Transverse colon (tissue), 4 donors: ENCODE measurements at places on chromosomes 12 and 14. TPM values are rescaled to one million over a fixed set of nuclear protein-coding genes. Genes with fewer than 3 reads are reported as not detected.

Gene PTPN21
- total RNA-seq = 29.5 TPM

Gene CLEC2B
- 11.7 TPM for total RNA-seq

- no peaks in the 10 kb centered on the region for H3K36me3 ChIP-seq
- no peak overlapping the region for H3K27ac ChIP-seq
- no peak for DNase-seq
- no peak overlapping the region for H3K4me3 ChIP-seq
Observed at GRCh38 chr12:12035229-12035628, 35.5 kb upstream of the BCL2L14 start.

GRCh38 chr12:109346920-109347319 is 780 bp upstream of the MYO1H start:
- DNase-seq = no peak
- no peak overlapping the region for H3K4me3 ChIP-seq
- no peak overlapping the region for H3K27ac ChIP-seq

GRCh38 chr12:110281549-110282299 is 677 bp downstream of the ATP2A2 start:
- peak; percentile 59 for DNase-seq
- peaks cover 52% of the 10 kb centered on the region for H3K4me1 ChIP-seq
- H3K4me3 ChIP-seq = peak overlapping the region; percentile 99
- H3K27me3 ChIP-seq = no peaks in the 10 kb centered on the region

GRCh38 chr12:9943240-9943639 is 11.1 kb upstream of the CLEC2A start:
- DNase-seq = no peak
- H3K27me3 ChIP-seq = no peaks in the 10 kb centered on the region
- no peaks in the 10 kb centered on the region for H3K36me3 ChIP-seq
- H3K4me1 ChIP-seq = no peaks in the 10 kb centered on the region
- no peak overlapping the region for H3K4me3 ChIP-seq

- no peak for DNase-seq
- no peaks in the 10 kb centered on the region for H3K4me1 ChIP-seq
- H3K27ac ChIP-seq = no peak overlapping the region
Observed at GRCh38 chr12:2445968-2446367, 348.8 kb upstream of the FKBP4 start.

DNA sequence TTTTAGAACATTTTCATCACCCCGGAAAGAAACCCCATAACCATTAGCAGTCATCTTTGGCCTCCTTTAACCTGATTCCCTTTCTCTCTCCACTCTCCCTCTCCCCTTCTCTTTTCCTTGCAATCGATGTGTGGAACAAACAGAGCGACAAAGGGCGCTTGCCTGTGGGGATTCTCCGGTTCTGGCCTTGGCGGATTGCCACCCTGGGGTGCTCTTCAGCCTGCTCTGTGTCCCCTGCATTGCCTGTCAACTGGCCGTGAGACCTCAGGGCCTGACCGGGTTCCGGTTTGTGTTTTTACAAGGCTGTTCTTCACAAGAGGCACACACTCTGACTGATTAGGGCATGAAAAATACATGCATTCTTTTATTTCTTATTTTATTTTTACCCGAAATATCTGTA is 27.8 kb downstream of the LRTM2 start:
- H3K27ac ChIP-seq = no peak overlapping the region
- no peaks in the 10 kb centered on the region for H3K4me1 ChIP-seq
- DNase-seq = peak; percentile 1
- H3K4me3 ChIP-seq = no peak overlapping the region
- H3K36me3 ChIP-seq = no peaks in the 10 kb centered on the region

DNA sequence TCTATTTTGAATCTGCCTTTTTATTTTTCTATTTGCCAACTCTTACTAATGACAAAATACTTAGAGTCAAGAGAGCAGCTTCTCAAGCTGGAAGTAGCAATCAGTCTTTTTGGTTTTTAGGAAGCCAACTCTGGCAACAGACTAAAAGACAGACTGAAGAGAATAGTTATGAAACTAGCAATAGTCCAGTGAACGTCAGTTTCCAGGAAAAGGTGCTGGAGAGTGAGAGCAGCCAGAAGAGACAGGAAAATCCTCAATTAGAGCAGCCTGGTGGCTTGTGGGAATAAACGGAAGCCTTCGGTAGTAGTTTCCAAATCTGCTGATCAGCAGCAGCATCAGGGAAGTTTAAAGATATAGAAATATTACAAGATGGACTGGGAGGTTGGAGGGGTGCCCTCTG is 27.1 kb downstream of the ATG14 start:
- H3K27ac ChIP-seq = peak overlapping the region; percentile 74
- no peaks in the 10 kb centered on the region for H3K36me3 ChIP-seq
- no peaks in the 10 kb centered on the region for H3K27me3 ChIP-seq
- no peak for DNase-seq
- no peaks in the 10 kb centered on the region for H3K4me1 ChIP-seq
- no peak overlapping the region for H3K4me3 ChIP-seq
